Substantia nigra (tissue), 51 donors: ENCODE measurements at places on chromosomes 6 and 20.

DNA sequence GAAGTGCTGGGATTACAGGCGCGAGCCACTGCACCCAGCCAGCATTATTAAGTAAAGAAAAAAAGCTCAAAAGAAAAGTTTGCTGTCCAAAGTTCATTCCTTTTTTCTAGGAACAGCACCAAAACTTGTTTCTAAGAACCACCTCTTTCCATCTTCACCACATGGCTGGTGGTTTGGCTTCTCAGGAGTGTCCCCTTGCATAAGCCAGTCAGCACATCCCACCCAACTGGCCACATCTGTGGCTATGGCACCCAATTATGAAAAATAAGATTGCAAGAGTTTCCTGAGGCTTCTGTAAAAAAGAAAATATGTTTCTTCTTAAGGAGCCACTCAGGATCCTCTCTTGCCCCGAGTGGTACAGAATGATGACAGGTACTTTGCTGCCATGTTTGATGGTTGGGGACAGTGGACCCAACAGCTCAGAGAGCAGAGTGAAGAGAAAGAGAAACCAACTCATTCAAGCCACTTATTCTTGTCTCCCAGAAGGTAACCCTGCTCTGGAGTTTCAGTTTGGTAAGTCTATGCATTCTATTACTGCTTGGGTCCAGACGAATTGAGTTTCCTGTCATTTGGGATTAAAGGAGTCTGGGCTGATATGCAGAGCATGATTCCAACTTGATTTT lies 65.3 kb downstream of the PSMB1 start:
- DNase-seq, result no peak

DNA sequence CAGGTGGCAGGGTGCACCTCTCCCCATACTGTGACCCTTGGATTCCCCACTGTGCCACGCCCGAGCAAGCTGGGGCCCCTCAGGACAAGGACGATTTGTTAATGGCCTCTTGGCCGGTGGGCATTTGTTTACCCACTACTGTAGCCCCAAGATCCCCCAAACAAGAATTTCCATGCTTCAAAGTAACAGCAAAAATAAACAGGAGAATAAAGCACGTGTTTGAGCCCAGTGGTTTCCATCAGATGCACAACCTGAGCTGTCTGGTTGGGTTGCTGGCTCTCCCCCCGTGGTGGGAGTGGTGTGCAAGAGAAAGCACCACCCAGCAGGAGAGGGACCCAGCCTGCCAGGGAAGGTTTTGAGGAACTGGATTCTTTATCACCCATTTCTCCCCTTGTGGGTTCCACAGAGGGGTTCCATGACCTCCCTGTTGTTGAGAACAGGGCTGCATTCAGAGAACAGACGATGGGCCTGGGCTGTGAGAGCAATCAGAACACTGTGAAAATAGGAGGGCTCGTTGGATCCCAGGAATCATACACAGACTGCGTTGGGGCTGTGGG lies 4.8 kb downstream of the CD93 start:
- no peak for DNase-seq

GRCh38 chr20:62149532-62150309 lies 6.2 kb downstream of the SS18L1 start:
- DNase-seq, result no peak

GRCh38 chr6:16764188-16764950 lies 3.1 kb upstream of the ATXN1 start:
- no peak for DNase-seq

DNA sequence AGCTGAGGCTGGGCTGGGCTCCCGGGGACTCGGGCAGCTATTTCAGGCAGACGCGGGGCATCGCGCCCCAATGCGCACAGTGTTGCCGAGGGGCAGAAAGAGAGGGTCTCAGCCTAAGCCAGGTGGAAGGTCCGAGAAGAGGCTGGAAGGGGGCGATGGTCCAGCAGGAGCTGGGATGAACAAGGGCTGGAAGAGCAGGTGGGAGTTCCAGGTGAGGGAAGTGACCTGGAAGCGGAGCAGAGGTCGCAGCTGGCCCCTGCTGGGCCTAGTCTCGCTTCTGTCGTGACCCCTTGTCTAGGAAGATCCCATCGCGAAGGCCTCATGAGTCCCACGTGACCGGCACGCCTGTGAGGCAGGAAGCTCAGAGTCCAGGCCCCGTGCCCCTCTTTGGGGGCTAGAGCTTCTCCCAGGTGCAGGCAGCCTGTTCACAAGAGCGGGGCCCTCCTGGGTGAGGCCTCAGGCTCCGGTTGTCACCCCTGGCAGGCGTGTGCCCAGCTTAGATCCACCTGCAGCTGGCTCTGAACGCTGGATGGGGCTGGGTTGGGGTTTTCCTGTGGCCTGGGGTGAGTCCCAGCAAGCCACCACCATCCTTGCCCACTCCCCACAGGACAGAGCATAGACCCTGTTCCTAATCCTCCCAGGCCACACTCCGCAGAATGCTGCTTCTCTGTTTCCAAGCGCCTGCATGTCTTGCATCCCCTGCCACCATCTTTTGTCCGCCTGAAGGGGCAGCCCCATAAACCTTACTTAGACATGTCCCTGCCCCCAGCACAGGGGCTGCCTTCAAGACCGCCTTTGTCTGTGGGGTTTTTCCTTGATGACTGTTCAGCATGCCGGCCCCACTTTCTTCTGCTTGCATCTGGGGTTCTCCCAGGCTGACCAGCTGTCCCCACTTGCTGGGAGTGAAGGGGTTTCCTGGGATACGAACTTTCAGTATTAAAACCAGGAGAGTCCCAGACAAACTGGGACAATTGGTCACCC lies 15.1 kb downstream of the SLC22A3 start:
- DNase-seq, result no peak

DNA sequence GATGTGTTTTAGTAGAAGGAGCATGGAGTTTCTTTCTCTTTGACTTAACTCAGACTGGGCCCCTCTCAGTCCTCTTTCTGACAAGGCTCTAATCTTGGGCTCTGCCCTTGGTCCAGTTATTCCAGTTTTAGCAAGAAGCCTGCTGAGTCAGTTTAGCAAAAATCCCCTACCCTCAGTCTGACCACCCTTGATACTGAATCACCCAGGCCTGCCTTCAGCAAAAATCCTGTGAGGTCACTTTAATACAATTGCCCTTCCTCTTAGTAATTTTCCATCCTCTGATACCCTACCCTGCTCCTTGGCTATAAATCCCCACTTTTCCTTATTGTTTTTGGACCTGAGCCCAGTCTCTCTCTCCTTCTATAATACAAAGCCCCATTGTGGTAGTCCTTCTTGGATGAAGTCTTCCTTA lies 326.7 kb upstream of the NOX3 start:
- DNase-seq, result no peak

- DNase-seq, result no peak
Observed at GRCh38 chr20:54195483-54196472, 12.1 kb upstream of the PFDN4 start.

GRCh38 chr6:12277386-12277785 lies 12.8 kb upstream of the EDN1 start:
- DNase-seq, result no peak

DNA sequence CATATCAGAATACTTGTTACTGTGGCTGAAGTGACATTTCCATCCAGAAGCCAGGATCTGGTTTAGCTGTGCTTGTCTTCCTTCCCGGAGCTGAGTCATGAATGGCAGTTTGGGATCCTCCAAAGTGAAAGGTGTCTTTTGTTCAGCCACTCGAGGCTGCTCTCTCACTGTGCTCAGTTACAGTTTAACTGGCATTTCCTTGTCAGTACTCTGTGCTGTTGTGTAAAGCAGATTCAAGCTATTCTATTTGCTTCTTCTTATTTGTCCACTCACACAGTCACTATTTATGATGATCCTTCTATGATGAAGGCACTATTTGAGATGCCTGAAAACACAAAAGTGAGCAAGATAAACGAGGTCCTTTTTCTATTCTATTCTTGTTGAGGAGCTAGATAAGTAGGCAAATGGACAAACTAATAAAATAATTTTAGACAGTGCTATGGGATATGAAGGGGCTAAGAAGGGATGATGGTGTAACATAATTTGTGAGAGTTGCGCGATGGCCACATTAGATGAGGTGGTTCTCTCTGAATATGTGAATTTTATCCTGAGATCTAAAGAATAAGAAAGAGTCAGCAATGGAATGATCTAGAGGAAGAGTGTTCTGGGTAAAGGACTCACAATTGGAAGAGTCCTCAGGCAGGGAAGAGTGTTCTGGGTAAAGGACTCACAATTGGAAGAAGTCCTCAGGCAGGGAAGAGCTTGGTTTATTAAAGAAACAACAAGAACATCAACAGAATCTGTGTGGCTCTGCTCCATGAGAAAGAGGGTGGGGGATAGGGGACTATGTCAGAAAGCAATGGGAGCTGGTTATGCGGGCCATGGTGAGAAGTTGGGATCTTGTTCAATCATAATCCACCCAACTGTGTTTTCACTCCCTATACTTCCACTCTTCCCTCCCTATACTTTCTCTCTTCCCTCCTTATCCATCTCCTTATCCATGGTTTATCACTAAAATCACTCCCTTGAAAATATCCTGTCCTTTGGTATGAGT lies 40.1 kb downstream of the CYP24A1 start:
- no peak for DNase-seq

GRCh38 chr6:11163932-11164331 lies 52.4 kb upstream of the ERVFRD-1 start:
- DNase-seq, result no peak

DNA sequence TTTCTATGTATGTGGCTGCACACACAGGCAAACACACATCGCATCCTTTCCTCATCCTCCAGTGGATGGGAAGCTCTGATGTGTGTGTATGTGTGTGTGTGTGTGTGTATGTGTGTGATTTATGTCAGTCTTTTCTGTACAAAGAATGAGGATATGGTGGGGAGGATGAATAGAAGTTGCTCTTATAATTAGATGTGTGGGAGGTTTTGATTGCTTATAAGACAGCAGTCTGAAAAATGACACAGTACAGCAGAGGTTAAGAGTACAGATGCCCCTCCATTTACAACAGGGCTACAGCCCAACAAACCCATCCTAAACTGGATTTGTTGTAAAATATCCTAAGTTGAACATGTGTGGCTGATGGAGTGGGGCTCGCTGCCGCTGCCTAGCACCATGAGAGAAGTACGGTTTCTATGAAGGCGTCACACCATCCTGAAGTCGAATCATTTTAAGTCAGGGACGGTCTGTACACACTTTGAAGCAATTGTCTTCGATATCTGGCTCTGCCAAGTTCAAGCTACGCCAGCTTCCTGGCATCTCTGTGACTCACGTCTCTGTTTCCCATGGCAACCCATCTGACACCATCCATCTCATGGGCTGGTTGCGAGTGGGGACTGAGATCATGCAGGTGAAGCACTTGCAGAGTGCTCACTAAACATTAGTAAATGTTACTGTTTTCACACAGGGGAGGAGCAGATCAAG lies 252.6 kb downstream of the MYLK4 start:
- DNase-seq, result no peak

- DNase-seq, result no peak
Observed at GRCh38 chr6:6565069-6565468, 23.5 kb upstream of the LY86 start.

GRCh38 chr20:57628047-57628961 lies 8.1 kb upstream of the ZBP1 start:
- peak; percentile 7 for DNase-seq

DNA sequence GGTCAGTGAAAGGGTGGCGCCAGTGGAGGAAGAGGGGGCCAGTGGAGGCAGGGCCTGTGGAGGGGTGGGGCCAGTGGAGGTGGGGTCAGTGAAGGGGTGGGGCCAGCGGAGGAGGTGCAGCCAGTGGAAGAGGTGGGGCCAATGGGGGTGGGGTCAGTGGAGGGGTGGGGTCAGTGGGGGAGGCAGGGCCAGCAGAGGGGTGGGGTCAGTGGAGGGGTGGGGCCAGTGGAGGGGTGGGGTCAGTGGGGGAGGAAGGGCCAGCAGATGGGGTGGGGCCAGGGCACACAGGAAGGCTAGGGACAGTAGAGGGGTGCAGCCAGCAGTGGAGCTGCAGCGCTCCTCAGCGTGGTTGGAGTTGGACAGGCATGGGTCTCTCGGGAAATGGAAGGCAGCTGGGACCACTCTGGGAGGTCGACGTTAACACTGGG lies 18.7 kb downstream of the ADRM1 start:
- no peak for DNase-seq

GRCh38 chr20:19706463-19706862 lies 51.6 kb upstream of the RIN2 start:
- DNase-seq, result no peak
